ENCODE measurements at places on chromosomes 3 and 15. TPM values are rescaled to one million over a fixed set of nuclear protein-coding genes. Genes with fewer than 3 reads are reported as not detected.

The GOLGA8R gene
- total RNA-seq, result 10.2 TPM

The RPL39L gene
- total RNA-seq, result 3.8 TPM

DNA sequence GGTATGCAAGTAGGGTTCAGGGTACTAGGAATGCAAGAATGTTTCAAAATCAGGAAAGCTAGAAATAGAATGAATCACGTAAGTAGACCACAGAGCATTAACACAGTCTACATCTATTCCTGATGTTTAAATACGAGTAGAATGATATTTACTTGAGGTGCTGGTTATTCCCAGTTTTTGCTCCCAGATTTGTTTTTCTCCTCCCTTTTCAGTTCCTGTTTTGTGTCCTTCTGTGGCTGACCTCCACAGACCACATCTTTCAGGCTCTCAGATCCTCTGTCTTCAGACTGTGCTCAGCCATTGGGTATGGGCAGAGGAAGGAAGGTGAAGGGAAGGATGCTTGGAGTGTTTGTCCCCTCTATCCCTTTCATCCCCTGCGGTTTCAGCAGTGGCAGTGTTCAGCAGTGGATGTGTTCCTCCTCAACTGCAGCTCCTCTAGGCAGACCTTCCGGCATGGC is 276.6 kb downstream of the ZNF621 start:
- no peak for DNase-seq

DNA sequence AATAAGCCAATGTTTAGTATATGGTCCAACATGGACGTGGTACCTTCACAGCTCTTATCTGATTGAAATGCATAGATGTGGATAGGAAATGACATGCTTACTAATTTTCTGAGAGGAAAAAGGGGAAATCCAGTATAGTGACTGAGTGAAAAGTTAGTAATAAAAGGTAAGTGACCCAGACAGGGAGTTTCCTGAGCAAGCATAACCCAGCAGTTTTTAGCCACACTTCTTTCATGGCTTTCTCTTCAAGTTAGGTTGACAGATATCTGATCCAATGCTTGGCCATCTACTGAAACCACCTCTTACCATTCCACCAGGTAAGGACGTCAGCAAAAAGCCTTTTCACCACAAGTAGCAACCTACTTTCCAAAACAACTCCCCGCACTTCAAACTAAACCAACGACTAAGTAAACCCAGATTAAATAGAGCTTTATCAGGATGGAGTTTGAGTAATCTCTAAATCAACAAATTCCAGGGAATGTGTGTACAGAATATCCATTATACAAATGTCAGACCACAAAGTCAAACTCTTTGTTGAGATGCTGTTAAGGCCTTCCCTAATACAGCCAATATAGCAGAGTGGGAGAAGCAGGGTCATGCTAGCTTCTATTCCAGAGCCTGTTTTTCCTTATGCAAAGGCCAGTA is 329.7 kb downstream of the RORA start:
- DNase-seq, result no peak

Data from dorsolateral prefrontal cortex (tissue), 122 donors.